ENCODE measurements at places on chromosomes 2 and 18.
A peak's percentile ranks its signal among the peaks of the same experiment; 100 is the strongest.

DNA sequence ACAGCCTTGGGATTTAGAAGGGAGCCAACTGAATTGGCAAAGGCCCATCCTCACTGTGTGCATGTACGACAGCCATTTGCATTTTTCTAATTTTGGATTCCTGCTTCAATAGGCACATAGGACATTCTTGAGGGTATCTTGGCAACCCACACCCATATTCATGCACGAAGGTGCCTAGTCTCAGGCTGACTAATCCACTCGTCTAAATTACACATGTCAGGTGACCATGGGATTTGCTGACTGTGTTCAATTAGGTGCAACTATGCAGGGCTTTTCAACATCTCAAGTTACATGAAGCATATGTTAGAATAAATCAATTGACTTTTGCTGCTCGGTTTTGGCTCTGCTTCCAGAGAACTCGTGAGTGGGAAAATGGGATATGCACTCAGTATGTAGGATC, 249.7 kb downstream of the SP3 start:
- peak; percentile 35 for DNase-seq

GRCh38 chr2:75539955-75540716, 20.6 kb downstream of the EVA1A start:
- peak; percentile 79 for DNase-seq

DNA sequence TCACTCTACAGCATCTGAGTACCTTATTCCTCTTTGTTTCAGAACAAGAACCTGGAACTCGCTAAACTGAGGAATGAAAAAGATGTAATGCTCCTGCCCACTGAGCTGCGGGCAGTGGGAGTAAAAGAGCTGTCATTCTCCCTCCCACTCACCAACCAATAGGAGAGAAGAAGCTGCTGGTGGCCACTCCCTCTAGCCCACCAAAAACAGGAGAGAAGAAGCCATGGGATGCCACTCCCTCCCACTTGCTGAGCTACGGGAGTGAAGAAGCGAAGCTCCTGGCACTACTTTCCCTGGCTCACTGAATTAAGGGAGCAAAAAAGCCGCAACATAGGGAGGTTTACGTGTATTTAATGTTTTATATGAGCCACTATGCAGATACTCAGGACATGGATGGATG, 53.7 kb downstream of the RIT2 start:
- no peak for DNase-seq

DNA sequence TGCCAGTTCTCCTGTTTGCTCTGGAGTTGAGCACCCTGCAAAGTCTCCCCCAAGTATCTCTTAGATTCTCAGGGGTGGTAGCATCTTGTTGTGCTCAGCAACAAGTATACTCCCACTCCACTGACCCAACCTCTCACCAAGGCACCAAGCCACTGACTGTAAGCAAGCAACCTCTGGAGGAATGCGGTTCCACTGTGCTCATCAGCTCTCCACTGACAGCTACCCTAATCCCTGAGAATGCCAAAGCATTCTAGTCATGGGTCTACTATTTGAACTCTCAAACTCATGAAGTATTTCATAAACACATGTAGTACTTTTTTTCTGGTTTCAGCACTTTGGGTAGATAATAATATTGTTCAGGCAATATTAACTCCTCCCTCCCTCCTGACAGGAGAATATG, 170.0 kb downstream of the EPHA4 start:
- no peak for DNase-seq

- no peak for DNase-seq
Measured at GRCh38 chr2:201916565-201916964, 110.2 kb downstream of the CDK15 start.

DNA sequence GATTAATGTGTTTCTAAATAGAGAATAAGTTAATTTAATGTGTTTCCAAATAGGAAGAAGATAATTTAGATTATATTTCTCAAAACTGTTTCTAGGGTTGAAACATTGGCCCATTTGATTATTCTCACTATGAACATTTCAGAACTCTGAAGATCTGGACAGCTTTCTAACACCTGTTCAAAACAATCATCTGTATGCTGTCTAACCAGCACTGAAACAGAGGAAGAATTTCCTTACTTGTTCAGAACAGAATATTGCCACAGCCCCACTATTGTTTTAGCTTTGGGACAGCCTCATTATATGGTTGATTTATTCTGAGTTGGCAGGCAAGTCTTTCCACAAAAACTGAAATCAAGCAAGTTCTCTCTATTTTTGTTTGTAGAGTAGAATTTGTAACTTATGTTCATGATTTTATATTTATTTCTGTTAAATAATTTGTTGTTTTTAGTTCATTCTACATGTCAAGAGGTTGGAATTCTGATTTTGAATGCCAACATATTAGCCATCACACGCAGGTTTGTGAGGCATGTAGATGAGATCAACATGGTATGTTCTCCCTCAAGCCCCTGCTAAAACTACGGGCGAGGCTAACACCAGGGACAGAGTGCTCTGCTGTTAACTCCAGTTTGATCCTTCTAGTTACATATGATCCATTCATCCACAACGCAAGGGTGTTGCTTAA, 11.2 kb downstream of the IL18RAP start:
- no peak for DNase-seq

Data from femur (tissue), 1 donor.